ENCODE measurements at places on chromosomes 12 and 14.

DNA sequence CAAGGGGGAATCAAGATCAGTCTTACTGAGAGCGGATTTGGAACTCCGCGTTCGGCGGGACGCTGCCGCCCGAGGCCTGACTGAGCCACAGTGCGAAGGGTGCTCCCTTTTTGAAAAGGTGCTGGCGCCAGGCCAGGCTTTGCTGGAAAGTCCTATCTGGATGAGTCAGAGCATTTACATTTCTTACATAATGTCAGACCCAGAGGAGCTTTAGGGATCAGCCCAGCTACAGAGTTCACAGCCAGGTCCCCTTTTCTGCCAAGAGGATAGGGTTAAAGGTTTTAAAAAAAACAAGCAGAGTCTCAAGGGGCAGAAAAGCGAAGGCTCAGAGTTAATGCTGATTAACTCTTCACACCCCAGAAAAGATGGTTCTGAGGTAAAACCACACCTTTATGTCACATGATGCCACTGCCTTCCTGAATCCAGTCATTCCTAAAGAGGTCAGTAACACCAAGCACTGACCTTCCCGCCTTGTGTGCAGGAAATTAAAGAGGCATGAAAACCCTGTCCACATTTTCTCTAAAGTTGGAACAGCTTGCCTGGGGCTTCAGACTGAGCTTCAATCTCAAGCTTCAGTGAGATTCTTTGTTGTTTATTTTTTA lies 11.7 kb upstream of the FBXL14 start:
- no peak for DNase-seq

DNA sequence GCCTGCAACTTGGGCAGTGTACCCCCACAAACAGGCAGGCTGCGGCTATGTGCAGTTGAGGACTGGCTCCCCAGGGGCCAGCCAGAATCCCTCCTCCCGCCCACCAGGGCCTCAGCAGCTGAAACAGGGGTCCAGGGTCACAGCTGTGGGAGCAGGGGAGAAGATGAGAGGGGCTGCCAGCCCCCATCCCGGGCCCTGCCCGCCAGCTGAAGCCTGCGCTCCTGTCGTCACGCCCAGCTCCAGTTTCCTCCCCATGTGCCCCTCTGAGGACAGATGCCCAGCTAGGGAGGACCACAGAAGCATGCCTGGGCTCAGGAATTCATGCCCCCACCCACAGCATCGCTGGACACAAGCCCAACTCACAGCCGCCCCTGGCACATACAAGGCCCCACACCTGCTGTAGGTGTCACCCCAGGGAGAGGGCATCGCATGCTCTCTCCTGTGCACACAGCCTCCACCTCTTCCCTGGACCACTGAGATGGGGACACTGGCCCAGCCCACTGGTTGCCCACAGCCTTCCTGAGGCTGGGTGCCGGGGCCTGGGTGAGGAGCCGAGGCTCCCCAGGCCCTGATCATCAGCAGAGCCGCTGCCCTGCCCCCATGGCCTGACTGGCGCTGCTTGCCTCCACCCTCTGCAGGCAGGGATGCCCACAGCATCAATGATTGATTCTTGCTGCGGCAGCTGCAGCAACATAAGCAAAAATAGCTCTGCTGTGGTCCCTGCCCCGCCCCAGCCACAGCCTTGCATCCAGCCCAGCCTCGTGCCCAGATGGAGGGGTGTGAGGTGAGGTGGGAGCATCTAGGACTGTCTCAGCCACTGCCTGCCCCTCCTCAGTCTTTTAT lies 3.7 kb upstream of the CLBA1 start:
- DNase-seq, result no peak

GRCh38 chr12:16225692-16226091 lies 51.8 kb downstream of the SLC15A5 start:
- no peak for DNase-seq

- DNase-seq, result no peak
These were observed 22.3 kb upstream of the FRS2 start for GRCh38 chr12:69447892-69448291.

DNA sequence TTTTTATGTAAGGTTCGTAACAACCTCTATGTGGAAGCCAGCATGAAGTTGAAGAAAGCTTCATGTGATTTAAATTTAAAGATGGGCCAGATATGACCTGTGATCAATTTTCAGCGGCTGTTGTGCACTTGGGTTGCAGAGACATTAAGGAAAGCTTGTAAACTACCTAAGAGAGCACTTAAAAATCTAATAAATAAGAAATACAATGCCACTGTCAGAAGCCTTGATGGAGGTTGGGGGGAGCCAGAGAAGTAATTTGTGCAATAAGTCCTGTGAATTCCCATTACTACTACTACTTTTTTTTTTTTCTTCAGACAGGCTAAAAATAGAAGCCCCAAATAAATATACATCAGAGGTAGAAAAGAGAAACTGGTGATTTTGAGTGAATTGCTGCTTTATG lies 30.3 kb upstream of the SLC24A4 start:
- no peak for DNase-seq

DNA sequence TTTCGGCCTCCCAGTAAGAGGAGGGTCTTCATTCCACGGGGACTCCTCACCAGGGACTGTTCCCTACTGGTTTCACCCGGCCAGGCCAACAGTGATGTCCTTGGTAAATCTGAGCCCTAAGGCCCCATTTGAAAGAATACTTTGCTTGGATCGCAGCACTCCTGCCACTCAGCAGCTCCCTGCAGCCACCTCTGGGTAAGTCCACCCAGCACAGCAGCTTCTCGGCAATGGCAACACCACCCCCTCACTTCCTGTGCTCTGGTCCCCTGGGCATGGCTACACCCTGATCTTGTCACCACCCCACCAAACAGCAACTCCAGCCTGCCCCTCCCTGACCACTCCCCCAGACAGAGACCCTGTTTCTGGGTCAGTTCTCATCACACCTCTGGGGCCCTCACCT lies 100.3 kb downstream of the SETD3 start:
- DNase-seq, result no peak

GRCh38 chr14:101449114-101449513 lies 112.2 kb upstream of the DIO3 start:
- no peak for DNase-seq

DNA sequence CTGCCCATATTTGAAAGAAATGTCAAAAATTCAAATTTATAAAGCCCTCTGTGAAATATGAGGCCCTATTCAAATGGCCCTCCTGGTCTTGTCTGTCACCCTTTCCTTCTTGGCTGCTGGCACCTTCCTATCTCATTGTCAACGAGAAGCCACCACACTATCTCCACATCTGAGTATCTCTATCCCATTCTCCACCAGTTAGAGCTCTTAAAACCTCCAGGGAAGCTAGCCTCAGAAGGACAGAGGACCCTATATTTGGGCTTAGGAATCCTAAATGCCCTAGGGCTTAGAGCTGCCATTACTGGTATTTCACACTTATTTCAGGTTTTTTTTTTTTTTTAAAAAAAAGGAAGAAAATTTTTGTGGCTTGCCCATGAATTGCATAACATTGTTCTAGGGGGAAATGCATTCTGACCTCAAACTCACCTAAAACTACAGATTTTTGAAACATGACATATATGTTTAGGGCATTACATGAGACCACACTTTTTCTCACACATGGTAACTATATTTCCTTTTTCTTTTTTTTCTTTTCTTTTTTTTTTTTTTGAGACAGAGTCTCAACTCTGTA lies 25.0 kb downstream of the SLC25A21 start:
- no peak for DNase-seq

- DNase-seq, result no peak
These were observed 14.7 kb upstream of the NCOR2 start for GRCh38 chr12:124582108-124582424.

Data from endothelial cell (in vitro differentiated cells).